Activated T-helper 1 cell treated with anti-CD3 and anti-CD28 coated beads, Interleukin-2, amount 50 U/mL, for 16 hours (primary cell): ENCODE measurements at places on chromosomes 2 and 18.

DNA sequence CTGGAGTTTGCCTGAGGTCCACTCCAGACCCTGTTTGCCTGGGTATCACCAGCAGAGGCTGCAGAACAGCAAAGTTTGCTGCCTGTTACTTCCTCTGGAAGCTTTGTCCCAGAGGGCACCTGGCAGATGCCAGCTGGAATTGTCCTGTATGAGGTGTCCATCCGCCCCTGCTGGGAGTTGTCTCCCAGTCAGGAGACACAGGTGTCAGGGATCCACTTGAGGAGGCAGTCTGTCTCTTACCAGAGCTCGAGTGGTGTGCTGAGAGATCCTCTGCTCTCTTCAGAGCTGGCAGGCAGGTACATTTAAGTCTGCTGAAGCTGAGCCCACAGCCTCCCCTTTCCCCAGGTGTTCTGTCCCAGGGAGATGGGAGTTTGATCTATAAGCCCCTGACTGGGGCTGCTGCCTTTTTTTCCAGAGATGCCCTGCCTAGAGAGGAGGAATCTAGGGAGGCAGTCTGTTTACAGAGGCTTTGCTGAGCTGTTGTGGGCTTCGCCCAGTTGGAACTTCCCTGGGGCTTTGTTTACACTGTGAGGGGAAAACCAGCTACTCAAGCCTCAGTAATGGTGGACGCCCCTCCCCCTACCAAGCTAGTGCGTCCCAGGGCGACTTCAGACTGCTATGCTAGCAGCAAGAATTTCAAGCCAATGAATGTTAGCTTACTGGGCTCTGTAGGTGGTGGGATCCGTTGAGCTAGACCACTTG, 34.7 kb downstream of the TFPI start:
- no peak for DNase-seq

DNA sequence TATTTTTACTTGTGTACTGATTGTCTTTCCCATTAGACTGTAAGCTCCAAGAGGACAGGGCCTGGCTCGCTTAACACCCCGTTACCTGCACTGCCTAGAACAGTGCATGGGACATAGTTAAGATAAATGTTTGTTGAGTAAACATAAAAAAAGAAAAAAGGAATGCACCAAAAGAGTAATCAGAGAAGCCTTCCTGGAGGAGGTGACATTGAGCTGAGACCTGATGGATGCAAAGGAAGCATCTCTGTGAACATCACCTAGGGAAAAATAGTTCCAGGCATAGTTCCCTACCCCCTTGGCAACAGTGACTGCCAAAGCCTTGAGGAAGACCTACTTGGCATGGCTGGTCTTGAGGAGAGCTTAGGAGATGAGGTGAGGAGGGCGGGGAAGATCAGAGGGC, 924 bp upstream of the TFCP2L1 start:
- DNase-seq, result no peak

DNA sequence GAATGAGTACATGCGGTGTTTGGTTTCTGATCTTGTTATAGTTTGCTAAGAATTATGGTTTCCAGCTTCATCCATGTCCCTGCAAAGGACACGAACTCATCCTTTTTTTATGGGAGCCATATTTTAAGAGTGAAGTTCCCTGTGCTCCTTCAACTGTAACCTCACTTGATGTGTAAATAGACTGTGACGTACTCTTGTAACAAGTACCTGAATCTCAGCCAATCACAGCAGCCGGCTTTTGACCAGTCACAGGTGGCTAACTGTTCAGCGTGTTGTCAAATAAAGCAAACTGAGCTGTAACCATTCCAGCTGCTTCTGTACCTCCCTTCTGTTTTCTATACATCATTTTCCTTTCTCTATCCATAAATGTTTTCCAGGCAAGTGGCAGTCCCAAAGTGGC, 774.3 kb upstream of the HS6ST1 start:
- DNase-seq, result no peak

DNA sequence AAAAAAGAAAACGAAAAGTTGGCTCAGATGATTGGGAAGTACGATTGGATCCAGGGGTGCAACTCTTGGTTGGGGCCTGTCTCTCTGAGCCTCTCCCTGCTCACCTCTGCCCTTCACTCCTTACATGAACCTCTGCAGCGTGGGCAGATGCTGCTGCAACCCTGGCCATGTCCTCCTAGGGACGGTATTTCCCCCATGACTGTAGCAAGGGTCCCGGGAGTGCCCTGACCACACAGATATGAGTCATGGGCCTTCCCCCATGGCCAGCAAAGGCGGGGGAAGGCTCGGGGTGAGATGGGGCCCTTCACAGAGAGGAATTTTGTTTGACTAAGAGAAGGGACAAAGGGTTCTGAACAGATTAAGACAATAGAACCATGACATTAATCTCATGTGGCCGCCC, 129.0 kb downstream of the NCK2 start:
- no peak for DNase-seq

DNA sequence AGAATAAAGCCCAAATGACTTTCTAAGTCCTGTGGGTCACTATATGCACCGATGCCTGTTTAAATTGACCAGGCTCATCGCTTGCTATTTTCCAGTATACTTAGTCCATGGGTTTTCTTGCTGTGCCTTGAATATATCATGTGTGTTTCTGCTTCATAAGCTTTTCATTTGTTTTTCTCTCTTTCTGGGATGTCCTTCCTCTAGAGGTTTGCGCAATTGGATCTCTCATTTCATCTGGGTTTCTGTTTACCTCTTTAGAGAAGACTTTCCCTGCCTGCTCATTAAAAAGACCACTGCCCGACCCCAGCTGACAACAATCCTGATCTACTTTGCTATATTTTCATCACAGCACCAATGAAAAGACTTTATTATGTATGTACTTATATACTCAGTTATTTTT, 150.9 kb upstream of the CYRIA start:
- DNase-seq, result no peak

- DNase-seq, result no peak
Observed at GRCh38 chr18:57768537-57769326, 34.4 kb downstream of the ATP8B1 start.
